ENCODE measurements at places on chromosomes 2 and 18. TPM values are rescaled to one million over a fixed set of nuclear protein-coding genes. Genes with fewer than 3 reads are reported as not detected.
A peak's percentile ranks its signal among the peaks of the same experiment; 100 is the strongest.

Gene MRPL30
- total RNA-seq, result 30.0 TPM

Gene CHRNG
- not detected for total RNA-seq

Gene CDKL4
- total RNA-seq, result not detected

Gene HDHD2
- total RNA-seq, result 28.1 TPM

- no peak for DNase-seq
- no peaks in the 10 kb centered on the region for H3K4me1 ChIP-seq
- H3K36me3 ChIP-seq, result peaks cover 27% of the 10 kb centered on the region
These were observed 40.2 kb upstream of the NEB start for GRCh38 chr2:151774506-151774905.

- H3K4me1 ChIP-seq, result peaks cover 7% of the 10 kb centered on the region
- H3K27ac ChIP-seq, result no peak overlapping the region
- peaks cover 55% of the 10 kb centered on the region for H3K36me3 ChIP-seq
- no peak for DNase-seq
These were observed 9.9 kb downstream of the DNAJC27 start for GRCh38 chr2:24961903-24962302.

GRCh38 chr2:109139002-109139401 lies 10.0 kb downstream of the SH3RF3 start:
- H3K36me3 ChIP-seq, result no peaks in the 10 kb centered on the region
- H3K27ac ChIP-seq, result no peak overlapping the region
- H3K27me3 ChIP-seq, result peaks cover 5% of the 10 kb centered on the region
- no peak overlapping the region for H3K4me3 ChIP-seq
- H3K4me1 ChIP-seq, result peaks cover 55% of the 10 kb centered on the region
- no peak for DNase-seq

GRCh38 chr2:234722176-234722575 lies 225.3 kb upstream of the ARL4C start:
- DNase-seq, result no peak
- no peak overlapping the region for H3K4me3 ChIP-seq
- H3K36me3 ChIP-seq, result no peaks in the 10 kb centered on the region
- no peak overlapping the region for H3K27ac ChIP-seq
- H3K4me1 ChIP-seq, result no peaks in the 10 kb centered on the region

DNA sequence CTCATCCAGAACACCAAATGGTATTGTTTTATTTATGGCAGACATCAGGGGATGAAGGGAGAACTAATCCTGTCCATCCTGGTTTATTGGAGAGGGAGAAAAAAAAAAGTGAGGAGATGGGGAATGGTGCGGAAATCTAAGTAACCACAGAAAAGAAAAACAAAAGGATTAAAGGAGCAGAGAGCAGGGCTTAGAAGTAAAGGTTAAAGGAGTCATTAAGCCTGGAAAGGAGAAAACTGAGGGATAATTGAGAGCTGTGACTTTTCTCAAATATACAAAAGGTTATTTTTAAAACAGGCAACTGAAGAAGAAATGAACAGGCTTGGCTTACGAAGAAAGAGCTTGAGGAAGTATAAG lies 127.2 kb upstream of the PPP1CB start:
- no peaks in the 10 kb centered on the region for H3K27me3 ChIP-seq
- H3K4me3 ChIP-seq, result peak overlapping the region; percentile 56
- no peak for DNase-seq
- peaks cover 86% of the 10 kb centered on the region for H3K4me1 ChIP-seq
- peaks cover 2% of the 10 kb centered on the region for H3K36me3 ChIP-seq

GRCh38 chr2:120369250-120369649 lies 23.3 kb downstream of the INHBB start:
- H3K4me1 ChIP-seq, result no peaks in the 10 kb centered on the region
- no peak for DNase-seq
- no peaks in the 10 kb centered on the region for H3K27me3 ChIP-seq
- no peaks in the 10 kb centered on the region for H3K36me3 ChIP-seq
- H3K27ac ChIP-seq, result no peak overlapping the region
- no peak overlapping the region for H3K4me3 ChIP-seq

- no peaks in the 10 kb centered on the region for H3K27me3 ChIP-seq
- peaks cover under 1% of the 10 kb centered on the region for H3K36me3 ChIP-seq
- no peaks in the 10 kb centered on the region for H3K4me1 ChIP-seq
- no peak overlapping the region for H3K4me3 ChIP-seq
These were observed 50.4 kb downstream of the TTN start for GRCh38 chr2:178756843-178757242.

Gene AQP12B
- not detected for total RNA-seq

Gene KCNG3
- 2.1 TPM for total RNA-seq

DNA sequence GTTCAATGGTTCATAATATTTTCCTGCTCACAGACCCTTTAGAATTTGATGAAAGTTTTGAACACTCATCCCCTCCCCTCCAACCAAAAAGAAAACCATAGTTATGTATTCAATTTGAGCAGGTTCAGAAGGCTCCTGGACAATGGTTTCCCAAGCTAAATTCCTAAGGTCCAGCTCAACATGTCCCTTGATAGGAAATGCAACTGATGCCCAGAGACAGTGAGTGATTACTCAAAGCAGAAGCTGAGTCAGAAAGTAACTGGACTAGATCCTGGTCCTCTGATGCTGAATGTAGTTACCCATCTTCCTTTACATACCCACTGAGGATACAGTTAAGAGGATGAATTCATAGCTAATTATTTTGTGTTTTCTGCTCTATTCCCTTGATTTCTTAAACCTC lies 218.9 kb upstream of the NCKAP5 start:
- H3K4me3 ChIP-seq, result no peak overlapping the region
- no peak for DNase-seq
- H3K27me3 ChIP-seq, result no peaks in the 10 kb centered on the region
- H3K4me1 ChIP-seq, result no peaks in the 10 kb centered on the region
- H3K27ac ChIP-seq, result no peak overlapping the region
- no peaks in the 10 kb centered on the region for H3K36me3 ChIP-seq

- H3K4me1 ChIP-seq, result no peaks in the 10 kb centered on the region
- no peak overlapping the region for H3K27ac ChIP-seq
- no peak for DNase-seq
- no peaks in the 10 kb centered on the region for H3K36me3 ChIP-seq
These were observed 205.3 kb upstream of the CCDC150 start for GRCh38 chr2:196434217-196434616.

Gene ST8SIA5
- total RNA-seq, result not detected

GRCh38 chr2:174571669-174572323 lies 25.8 kb downstream of the WIPF1 start:
- no peaks in the 10 kb centered on the region for H3K27me3 ChIP-seq
- no peak for DNase-seq
- H3K4me1 ChIP-seq, result peaks cover 75% of the 10 kb centered on the region
- peak overlapping the region; percentile 80 for H3K27ac ChIP-seq
- no peak overlapping the region for H3K4me3 ChIP-seq
- peaks cover 82% of the 10 kb centered on the region for H3K36me3 ChIP-seq

- H3K36me3 ChIP-seq, result no peaks in the 10 kb centered on the region
- no peak for DNase-seq
- no peak overlapping the region for H3K27ac ChIP-seq
- no peaks in the 10 kb centered on the region for H3K27me3 ChIP-seq
These were observed 1248.9 kb upstream of the CHAC2 start for GRCh38 chr2:52518678-52519077.

Gene NPAS2
- total RNA-seq, result 15.2 TPM

- no peak overlapping the region for H3K4me3 ChIP-seq
- peaks cover 6% of the 10 kb centered on the region for H3K4me1 ChIP-seq
- H3K27ac ChIP-seq, result no peak overlapping the region
- H3K36me3 ChIP-seq, result no peaks in the 10 kb centered on the region
These were observed 2.3 kb downstream of the RFTN2 start for GRCh38 chr2:197673106-197673505.

DNA sequence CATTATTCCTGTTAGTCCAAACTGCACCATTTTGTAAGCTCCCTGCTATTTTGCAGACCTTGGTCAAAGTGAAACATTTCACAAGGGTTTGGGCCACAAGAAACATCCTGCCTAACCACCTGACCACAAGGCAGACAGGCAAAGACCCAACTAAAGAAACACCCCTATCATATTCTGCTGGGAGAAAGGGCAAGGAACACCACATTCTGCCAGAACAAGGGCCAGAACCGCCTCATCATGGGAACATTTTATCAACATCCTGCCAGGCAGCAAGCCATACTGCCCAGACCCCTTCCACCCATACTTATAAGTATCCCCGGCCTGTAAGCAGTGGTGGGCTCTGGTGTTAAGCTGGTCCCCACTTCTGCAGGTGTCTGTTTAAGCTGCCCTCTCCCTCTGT lies 12.0 kb upstream of the RAB31 start:
- H3K27ac ChIP-seq, result no peak overlapping the region
- no peaks in the 10 kb centered on the region for H3K4me1 ChIP-seq
- H3K36me3 ChIP-seq, result no peaks in the 10 kb centered on the region
- DNase-seq, result no peak
- no peak overlapping the region for H3K4me3 ChIP-seq

Gene CENPO
- 41.9 TPM for total RNA-seq

DNA sequence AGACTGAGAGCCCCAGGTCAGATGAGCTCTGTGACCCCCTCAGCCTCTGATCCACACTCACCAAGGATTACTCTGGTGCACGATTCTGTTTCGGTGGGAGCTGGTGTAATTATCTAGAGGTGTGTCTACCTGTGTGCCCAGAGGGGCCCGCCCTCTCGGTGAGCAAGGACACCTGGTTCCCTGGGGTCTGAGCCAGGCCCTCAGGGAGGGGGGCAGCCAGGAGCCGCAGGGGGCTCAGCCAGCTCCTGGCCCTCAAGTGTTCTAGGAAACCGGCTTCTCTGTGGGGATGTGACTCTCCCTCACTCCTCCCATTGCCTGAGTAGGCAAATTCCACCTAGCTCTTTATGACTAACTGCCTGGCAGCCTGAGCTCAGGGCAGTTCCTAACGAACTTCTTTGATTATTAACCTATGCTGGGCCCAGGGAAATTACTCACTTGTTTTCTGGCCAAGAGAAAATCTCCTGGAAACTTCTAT lies 17.4 kb downstream of the AGAP1 start:
- no peak overlapping the region for H3K4me3 ChIP-seq
- no peak for DNase-seq
- H3K4me1 ChIP-seq, result no peaks in the 10 kb centered on the region
- H3K27ac ChIP-seq, result no peak overlapping the region
- H3K27me3 ChIP-seq, result peaks cover 7% of the 10 kb centered on the region
- H3K36me3 ChIP-seq, result no peaks in the 10 kb centered on the region

- H3K4me3 ChIP-seq, result no peak overlapping the region
- peaks cover 5% of the 10 kb centered on the region for H3K4me1 ChIP-seq
- H3K27me3 ChIP-seq, result peaks cover 3% of the 10 kb centered on the region
- DNase-seq, result no peak
- H3K27ac ChIP-seq, result no peak overlapping the region
- no peaks in the 10 kb centered on the region for H3K36me3 ChIP-seq
These were observed 53.4 kb upstream of the SETBP1 start for GRCh38 chr18:44627280-44627679.

Gene ZAP70
- total RNA-seq, result 218 TPM

- peak overlapping the region; percentile 77 for H3K4me3 ChIP-seq
- peaks cover 12% of the 10 kb centered on the region for H3K36me3 ChIP-seq
- DNase-seq, result peak; percentile 60
These were observed 52.8 kb downstream of the CLASP1 start for GRCh38 chr2:121596221-121597080.

Gene TMEM200C
- not detected for total RNA-seq

- no peaks in the 10 kb centered on the region for H3K36me3 ChIP-seq
- H3K4me3 ChIP-seq, result no peak overlapping the region
- peaks cover 5% of the 10 kb centered on the region for H3K27me3 ChIP-seq
These were observed 65.7 kb upstream of the SERPINE2 start for GRCh38 chr2:224104668-224105386.

DNA sequence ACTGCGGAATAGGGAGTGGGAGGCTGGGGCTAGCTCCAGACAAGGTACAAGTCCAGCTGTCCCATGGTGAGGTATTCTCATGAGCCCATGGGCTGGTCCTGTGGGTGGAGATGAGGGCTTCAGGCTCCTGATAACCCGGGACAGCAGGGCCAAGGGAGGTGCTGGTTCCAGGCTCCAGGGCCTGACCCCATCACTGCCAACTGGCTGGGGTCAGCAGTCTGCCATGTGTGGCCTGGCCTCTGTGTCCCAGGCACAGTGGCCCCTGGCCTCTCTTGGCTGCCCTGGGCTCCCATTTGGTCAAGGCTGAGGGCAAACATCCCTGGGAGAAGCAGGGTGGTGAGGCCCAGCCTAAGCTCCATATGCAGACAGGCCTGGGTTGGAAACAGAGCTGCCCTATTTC lies 966 bp upstream of the OXER1 start:
- no peak overlapping the region for H3K4me3 ChIP-seq
- H3K27me3 ChIP-seq, result no peaks in the 10 kb centered on the region
- peaks cover 1% of the 10 kb centered on the region for H3K36me3 ChIP-seq
- no peaks in the 10 kb centered on the region for H3K4me1 ChIP-seq
- no peak for DNase-seq

DNA sequence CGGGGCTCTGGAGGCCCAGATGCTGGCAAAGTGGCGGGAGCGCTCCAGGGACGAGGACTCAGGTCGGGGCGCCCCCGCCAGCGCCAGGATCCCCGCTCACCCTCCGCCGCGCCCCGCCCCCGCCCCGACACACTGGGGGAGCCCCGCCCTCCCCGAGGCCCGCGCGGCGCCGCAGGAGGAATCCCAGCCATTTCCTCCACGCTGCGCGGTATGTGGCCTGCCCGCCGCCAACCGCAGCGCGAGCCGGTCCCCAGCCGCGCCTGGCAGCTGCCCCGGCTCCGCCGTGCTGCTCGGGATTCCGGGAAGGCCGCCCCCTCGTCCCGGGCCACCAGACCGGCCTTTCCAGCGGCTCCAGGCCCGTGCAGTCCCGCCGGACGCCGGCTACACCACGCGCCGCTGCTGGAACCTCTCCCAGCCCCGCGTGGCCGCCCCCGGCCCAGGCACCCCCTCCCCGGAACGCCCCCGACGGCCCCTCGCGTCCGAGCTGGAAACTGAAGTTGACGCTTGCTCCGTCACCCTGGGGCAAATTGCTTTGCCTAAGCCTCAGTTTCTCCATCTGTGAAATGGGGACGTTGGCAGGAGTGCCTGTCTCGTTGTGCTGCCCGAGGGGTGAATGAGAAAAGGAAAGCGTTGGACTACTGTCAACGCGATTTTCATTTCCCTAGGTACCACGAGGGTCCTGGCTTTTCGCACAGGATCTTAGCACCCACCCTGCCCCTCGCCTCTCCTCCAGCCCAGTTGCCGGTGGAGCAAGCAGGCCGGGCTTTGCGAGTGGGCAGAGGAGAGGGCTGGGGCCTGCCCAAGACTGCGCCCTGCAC lies 53.6 kb downstream of the PKDCC start:
- peak; percentile 50 for DNase-seq
- H3K4me1 ChIP-seq, result peaks cover 49% of the 10 kb centered on the region
- no peaks in the 10 kb centered on the region for H3K27me3 ChIP-seq
- H3K27ac ChIP-seq, result peak overlapping the region; percentile 95
- H3K36me3 ChIP-seq, result peaks cover 9% of the 10 kb centered on the region
- peak overlapping the region; percentile 73 for H3K4me3 ChIP-seq

GRCh38 chr18:933082-933481 lies 28.4 kb downstream of the ADCYAP1 start:
- no peak overlapping the region for H3K27ac ChIP-seq
- no peak overlapping the region for H3K4me3 ChIP-seq
- no peak for DNase-seq
- H3K4me1 ChIP-seq, result no peaks in the 10 kb centered on the region

GRCh38 chr18:58204776-58205442 lies 160.9 kb downstream of the NEDD4L start:
- no peak for DNase-seq
- H3K36me3 ChIP-seq, result no peaks in the 10 kb centered on the region
- H3K27ac ChIP-seq, result no peak overlapping the region

All from activated CD8-positive, alpha-beta T cell treated with anti-CD3 and anti-CD28 coated beads for 36 hours (primary cell).